ENCODE measurements at places on chromosomes 11 and 22.

GRCh38 chr11:134911514-134912180 lies 499.6 kb upstream of the B3GAT1 start:
- DNase-seq: no peak

GRCh38 chr22:47628477-47629272 lies 866.2 kb downstream of the TBC1D22A start:
- no peak for DNase-seq

DNA sequence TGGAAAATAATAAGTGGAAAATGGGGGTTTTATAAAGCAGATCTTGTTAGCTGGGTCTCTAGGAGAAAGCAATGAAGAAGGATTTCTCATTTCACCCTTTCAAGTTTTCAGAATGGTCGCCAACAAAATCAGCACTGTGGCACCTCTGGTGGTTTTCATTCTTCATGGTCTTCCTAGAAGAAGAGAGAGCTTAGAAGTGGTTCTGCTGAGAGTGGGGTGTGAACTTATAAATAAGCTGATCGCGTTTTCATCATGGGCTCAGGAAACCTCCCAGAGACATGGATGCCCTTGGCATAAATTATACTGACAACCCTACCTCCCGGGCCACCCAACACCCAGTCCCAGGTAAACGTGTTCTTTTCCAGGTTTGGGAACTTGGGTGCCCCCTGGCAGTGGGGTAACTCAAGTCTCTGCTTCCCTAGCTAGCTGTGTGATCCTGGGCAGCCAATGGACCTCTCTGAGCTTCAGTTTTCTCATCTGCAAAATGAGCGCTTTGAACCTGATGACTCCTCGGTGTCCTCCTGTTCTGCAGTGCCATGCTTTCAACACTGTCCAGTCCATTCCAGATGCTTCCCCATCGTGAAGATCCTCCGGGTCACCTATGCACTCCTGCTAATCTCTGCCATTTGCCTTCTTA lies 72.6 kb upstream of the GRAMD1B start:
- no peak for DNase-seq

- no peak for DNase-seq
These were observed 34.2 kb upstream of the FSHB start for GRCh38 chr11:30196400-30197206.

GRCh38 chr22:26865021-26865420 lies 207.6 kb downstream of the MIAT start:
- no peak for DNase-seq

GRCh38 chr11:3008746-3009336 lies 16.7 kb upstream of the NAP1L4 start:
- no peak for DNase-seq

- DNase-seq: no peak
These were observed 12.6 kb downstream of the PARVA start for GRCh38 chr11:12389676-12390657.

- DNase-seq: no peak
These were observed 4.0 kb downstream of the BANF1 start for GRCh38 chr11:66006134-66006890.

DNA sequence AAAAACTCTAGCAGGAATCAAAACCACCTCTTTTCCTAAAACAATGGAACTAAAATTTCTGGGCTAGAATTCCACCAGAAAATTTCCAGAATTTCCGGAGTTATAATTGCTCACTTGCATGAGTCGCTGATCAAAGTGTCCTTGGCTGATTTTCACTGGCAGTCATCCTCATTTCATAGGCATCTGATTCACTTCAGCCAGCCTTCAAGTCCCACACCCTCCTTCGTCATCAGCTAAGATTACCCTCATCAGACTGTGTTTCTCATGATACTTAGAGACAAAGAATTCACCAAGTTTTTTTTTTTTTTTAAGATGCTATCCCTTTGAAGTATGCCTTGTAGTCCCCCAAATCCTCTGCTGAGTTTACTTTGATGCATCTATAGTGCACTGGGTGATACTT lies 71.5 kb upstream of the RAB38 start:
- no peak for DNase-seq

- DNase-seq: peak; percentile 77
These were observed 65.2 kb upstream of the CECR2 start for GRCh38 chr22:17303840-17304779.

GRCh38 chr11:76763573-76764346 lies 19.4 kb upstream of the TSKU start:
- no peak for DNase-seq

DNA sequence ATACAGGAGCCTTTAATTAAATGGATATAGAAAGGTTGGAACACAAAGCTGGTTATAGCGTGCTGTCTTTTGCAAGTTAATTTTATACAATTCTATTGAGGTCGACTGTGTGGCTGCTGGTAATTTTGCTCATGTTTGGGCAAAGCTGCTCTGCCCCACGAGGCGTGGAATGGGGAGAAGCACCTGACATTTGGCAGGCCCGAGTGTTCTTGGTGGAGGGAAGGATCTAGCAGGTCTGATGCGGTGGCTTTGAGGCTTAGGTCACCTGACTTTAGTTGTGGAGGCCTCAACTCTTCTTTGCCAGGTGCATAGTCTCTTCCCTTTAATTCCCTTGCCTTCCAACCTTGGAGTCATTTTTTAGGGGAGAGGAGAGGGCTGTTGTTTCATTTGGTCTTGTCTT lies 97.3 kb downstream of the ZBTB16 start:
- no peak for DNase-seq

DNA sequence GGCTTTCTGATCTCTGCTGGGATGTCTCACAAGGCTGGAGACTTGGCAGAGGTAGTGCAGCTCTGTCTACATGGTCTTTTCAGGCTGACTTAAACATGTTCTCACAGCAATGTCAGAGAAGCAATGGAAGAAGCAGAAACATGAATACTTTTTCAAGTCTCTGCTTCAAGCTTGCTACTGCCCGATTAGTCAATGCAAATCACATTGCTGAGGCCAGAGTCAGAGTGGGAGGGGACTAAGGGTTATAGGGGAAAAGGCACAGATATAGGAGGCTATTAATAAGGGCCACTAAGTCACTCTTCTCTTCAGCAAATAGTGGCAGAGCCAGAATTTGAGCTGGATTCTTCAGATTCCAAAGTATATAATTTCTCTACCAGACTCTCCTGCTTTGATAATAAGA lies 390.5 kb downstream of the TMEM135 start:
- DNase-seq: no peak

- no peak for DNase-seq
These were observed 619.5 kb upstream of the CADM1 start for GRCh38 chr11:116123739-116124138.

- no peak for DNase-seq
These were observed 33.0 kb downstream of the GNB1L start for GRCh38 chr22:19821523-19822300.

DNA sequence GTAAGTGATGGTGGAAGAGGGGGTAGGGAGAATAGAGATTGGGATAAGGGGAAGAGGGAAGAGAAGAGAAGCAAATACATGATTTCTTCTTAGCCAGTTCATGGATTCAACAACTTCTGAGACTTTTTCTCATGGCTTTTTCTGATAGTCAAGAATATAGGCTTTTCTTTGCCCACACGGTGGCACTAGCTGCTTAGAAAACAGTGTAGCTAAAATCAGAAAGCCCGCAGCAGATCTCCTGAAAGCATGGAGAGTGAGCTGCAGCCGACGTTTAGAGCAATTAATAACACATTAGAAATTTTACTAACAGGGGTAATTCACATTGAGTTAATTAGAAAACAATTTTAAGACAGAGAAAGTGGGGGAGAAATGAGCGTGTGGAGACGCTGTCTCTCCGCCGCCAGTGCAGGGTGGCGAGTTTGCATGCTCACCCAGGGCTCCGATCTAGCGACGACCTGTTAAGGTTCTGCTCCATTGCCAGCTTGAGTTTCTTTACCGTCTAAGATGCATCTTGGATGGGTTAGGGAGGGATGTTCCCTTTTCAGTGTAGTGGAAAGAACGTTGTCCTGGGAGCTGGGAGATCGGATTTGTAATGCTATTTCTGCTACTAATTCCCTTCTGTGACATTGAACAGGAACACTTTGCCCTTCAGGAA lies 3.3 kb upstream of the RAG1 start:
- peak; percentile 20 for DNase-seq

- DNase-seq: no peak
These were observed 57.0 kb downstream of the BRD1 start for GRCh38 chr22:49770547-49771265.

DNA sequence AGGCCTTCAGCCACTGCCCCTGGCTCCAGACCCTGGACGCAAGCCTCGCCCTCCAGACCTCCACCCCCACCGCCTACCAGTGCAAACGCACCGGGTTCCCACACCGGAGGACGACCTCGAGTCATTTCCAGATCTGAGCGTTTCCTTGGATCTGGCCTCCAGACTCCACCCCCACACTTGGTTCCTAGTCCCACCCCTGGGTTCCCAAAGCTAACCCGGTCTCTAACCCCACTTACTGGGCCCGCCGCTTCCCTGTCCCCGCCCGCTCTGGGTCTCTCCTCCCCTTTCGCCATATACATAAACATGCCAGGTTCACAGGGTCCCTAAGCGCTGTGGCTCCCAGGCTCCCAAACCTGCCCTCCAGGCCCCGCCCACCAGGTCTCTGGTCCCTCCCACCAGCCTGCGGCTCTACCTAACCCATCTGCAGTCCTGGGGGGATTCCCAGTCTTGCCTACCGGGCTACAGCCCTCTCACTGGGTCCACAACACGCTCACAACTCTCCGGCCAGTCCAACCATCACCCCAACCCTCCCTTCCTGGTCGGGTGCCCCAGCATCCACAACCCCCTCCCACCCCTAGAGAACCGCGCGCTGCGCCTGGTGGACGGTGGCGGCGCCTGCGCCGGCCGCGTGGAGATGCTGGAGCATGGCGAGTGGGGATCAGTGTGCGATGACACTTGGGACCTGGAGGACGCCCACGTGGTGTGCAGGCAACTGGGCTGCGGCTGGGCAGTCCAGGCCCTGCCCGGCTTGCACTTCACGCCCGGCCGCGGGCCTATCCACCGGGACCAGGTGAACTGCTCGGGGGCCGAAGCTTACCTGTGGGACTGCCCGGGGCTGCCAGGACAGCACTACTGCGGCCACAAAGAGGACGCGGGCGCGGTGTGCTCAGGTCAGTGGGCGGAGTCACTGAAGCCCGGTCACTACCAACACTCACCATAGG lies 36.7 kb downstream of the CD6 start:
- DNase-seq: no peak

DNA sequence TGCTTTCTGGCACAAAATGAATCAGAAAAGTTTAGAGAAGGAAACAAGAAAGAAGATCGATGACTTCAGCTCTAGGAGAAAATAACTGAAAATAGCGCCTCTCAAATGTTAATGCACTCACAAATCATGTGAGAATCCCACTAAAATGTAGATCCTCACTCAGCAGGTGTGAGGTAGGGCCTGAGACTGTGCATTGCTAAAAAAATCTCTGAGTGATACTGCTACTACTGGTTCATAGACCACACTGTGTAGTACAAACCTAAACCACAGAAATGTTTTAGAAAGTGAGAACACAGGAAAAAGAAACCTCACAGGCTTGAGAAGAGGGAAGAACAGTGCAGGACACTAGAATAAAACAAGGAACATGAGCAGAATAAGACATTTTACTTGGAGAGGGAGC lies 2.0 kb downstream of the OR8D4 start:
- DNase-seq: no peak

DNA sequence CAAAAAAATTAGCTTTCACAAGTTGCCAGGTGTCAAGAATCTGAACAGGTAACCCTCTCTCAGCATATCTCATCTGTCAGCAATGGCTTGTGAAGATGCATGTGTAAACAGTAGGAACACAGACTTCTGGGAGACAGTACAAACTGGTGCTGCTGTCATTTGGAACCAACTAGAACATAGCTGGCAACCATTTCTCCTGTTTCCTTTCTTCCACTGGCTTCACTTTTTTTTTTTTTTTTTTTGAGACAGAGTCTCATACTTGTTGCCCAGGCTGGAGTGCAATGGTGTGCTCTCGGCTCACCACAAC lies 2.1 kb upstream of the PIK3C2A start:
- DNase-seq: no peak

DNA sequence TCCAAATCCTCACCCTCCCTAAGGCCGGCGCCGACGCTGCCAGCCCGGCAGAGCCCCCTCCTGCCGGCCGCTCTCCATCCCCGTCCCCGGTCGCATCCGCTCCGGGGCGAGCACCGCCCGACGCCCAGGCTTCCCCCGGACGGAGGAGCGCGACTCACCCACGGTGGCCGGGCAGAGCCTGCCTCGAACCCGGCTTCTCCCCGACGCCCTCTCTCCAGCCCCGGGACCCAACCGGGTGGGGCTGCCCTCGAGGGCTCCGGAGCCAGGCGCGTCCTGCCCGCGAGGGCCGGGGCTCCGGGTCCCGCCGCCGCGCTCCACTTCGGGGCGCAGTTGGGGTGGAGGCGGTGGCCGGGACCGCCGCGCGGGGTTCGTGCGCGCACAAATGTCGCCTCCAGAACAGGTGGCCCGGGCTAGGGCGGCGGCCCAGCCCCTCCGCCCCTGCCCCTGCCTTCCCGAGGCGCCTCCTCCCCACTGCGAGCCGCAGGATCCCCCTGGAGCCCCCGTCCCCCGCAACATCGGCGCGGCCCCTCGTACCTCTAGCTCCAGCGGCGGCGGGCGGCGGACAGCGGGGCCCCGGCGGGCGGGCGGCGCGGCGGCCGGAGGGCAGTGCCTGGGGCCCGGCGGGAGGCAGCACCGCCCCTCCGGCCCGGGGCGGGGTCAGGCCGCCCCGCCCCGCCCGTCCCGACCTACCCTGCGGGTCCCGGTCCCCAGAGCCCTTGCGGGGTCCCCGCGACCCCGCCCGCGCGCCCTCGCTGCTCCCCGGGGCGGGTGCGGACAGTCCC lies at the start of gene A4GALT:
Gene A4GALT (minus strand): TSS at position 608 of the 782 bp plus-strand sequence. CDS start 26,919 bp downstream, outside the sequence.
- DNase-seq: no peak

GRCh38 chr11:288478-289397 lies at the start of gene PGGHG:
TSS of gene PGGHG (plus strand) at chr11:289126. CDS start at chr11:289817, 691 bp downstream.
- DNase-seq: no peak

DNA sequence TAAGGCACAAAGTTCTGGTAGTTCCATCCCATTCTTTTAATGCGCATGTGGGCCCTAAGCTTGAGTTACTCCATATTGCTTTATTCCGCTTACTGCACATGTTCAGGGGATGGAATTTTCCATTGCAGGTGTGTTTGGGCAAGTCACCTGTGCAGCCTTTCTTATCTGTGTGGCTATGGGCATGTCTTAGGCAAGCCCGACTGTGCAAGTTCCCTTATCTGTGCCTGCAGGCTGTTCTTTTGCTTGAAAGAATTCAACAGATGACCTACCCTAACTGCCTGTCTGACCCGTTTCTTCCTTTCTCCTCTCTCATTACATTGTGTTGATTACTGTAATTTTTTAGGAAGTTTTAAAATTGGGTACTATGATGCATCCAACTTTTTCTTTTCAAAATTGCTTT lies 363.6 kb downstream of the TTC28 start:
- no peak for DNase-seq

GRCh38 chr22:50308986-50309600 lies 1.6 kb upstream of the PLXNB2 start:
- no peak for DNase-seq
